ENCODE measurements at places on chromosomes 16 and 17.

- no peak for DNase-seq
These were observed 3.8 kb downstream of the RAB37 start for GRCh38 chr17:74740641-74741387.

GRCh38 chr16:23125277-23125676 is 24.0 kb downstream of the USP31 start:
- DNase-seq, result no peak

DNA sequence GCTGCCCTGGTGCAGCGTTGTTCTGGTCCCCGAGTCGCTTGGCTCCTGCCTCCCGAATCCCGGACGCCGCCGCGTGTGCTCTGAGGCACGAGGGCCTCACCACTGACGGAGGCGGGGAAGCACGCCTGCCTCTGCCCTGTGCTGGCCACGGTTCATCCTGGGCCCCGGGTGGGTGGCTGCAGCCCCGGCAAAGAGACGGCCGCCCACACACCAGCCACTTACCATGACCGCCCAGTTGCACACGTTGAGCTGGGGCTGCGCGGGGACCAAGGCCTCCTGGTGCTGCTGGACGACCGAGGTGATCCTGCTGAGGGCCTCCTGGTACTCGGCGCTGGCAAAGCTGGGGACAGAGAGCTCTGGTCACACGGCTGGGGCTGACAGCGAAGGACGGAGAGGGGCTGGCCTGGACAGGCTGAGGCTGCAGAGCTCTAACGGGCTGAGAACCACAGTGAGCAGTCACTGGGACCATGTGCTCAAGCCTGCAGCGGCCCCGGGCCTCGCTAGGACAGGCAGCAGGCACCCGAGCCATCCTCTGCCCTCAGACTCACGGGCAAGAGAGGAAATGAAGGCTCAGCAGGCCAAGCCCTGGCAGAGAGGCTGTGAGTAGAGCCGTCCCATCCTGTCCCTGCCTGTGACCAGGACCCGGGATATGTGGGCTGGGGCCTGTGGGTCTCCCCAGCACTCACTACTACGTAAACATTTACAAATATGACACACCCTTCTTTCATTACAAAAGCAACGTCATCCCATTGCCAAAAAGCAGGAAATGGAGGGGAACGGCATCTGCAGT is 6.3 kb upstream of the APRT start:
- no peak for DNase-seq

- DNase-seq, result no peak
These were observed 37.6 kb downstream of the METRNL start for GRCh38 chr17:83116783-83117555.

DNA sequence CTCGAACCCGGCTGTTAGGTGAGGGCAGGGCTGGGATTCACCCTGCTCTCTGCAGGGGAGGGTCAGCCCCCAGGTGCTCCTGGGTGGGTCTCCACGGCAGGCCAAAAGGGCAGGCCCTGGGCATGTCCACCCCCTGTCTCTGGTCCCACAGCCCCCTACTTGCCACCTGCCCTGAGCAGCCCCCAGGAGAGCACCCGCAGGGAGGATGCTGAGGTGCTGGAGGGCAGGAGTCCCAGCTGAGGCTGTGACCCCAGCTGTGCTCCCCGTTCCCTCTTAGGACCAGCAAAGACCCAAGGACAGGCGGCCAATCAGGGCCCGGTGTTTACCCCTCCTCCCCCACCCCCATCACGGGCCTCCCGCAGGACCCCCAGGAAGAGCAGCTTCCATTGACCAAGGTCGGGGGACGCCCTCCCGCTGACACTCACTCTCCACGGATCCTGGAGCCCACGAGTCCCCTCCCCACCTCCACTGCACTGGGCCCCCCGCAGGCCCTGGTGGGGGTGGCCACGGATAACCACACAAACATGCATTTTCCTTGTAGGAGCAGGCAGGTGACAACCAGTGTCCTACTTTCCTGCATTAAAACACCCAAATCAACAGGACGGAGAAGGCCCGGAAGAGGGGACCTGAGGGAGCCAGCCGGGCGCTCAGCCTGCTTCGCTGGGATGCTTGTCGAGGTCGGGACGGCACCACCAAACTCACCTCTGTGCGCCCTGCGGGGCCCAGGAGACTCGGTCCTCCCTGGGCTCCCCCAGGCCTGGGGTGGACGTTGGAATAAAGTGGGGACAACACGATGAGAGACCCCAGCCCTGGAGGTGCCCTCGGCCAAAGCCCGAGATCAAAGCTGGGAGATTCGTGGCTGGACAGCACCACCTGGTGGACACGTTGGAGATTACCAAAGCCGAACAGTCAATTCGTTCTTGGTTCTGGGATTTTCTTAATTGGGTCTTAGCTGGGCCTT is 22.5 kb upstream of the ENPP7 start:
- DNase-seq, result peak; percentile 26

- DNase-seq, result no peak
These were observed 75.5 kb downstream of the AATF start for GRCh38 chr17:37024181-37024637.

GRCh38 chr16:50821586-50821985 is 79.7 kb downstream of the CYLD start:
- no peak for DNase-seq
